GOT3 (cell line): ENCODE measurements at places on chromosomes 11 and 22.

DNA sequence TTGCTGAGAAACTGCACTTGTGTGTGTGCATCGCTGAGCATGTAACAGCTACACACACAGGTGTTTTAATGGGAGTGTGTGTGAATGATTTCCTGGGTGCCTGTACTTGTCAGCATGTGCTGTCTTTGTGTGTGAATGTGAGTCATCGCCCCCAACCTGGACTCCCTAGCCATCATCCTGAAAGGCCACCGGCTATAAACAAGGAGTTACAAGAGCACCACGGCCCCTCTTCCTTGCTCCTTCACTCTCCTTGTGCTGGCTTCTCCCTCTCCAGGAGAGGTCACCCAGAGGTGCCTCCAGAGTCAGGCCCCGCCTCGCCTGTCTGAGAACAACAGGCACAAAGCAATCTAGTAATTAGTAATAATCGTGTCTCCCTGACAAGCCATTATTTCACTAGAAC lies 419.2 kb downstream of the BUD13 start:
- DNase-seq = no peak

DNA sequence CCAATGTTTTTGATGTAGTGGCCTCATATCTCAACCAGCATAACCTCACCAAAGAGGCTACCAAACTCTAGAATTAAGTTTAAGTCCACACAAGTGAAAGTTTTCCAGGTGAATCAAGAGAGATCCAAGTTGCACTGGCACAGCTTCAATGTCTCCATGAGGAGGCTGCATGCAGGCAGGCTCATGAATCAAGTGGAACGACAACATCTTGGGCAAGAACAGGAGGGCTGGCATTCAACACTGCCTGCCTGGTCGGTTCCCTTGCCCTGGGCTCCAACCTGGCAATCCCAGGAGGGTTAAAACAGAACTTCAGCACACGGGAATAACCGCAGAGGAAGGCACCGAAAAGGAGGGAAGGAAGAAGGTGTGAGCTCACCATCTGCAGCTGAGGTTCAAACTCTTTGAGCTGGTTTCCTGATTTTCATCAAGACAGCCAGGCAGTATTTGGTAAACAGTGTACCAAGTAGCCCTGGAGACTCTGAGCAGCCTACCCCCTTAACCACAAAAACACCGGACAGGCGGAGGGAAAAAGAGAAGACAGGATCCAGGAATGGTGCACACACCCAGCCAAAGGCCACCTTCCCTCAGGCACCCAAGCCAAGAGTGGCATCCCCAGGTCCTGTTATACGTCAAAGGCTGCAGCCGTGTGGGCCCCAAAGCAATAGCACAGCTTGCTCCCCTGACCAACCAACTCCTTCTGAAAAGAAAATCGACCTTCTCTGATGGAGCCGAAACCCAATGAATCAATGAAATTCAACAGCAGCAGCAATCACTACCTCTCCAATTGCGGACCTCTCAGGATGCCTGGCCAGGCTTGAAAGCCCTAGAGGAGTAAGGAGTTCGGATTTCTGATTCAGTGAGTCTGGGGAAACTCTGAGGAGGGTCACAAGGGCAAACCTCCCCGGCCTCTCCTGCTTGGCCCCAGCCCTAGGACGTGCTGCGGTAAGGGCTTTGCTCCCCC lies 1.3 kb downstream of the PACSIN2 start:
- DNase-seq = no peak

GRCh38 chr11:9182180-9182871 lies 82.8 kb downstream of the DENND5A start:
- DNase-seq = no peak

GRCh38 chr11:60700689-60701468 lies 1.5 kb downstream of the MS4A8 start:
- DNase-seq = no peak

DNA sequence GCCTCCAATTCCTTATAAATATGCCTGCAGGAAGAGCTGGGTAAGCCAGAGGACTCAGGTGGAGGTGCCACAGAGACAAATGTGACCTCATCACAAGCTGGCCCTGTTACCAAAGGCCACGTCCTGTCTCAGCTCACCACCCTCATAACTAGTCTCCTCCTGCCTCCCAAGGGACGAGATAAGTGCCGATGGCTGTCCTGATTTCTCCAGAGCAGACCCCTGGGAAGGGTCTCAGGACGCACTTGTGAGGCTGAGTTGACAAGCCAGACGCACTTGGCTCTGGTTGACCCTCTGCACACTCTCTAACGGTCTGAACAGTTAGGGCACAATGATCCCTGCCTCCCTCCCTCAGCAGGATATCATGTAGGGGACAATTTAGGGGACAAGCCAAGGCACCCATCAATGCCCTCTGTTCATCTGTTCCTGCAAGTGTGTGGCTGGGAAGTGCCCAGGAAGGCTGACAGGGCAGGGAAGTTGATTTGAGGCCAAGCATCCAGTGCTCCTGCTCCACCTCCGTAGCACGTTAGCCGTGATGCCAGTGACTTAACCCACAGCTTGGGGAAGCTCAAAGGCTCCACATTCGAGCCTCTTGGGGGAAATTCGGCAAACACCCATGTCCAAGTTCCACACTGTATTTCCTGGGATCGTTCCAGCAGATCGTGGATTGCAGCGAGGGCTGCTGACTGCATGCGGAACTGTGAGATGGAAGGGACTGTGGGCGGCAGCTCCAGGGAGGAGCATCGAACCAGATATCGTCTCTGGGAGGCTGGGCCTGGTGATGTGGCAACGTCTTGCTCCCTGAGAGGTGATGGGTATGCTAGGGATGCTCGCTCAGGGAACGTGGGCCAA lies 2.8 kb downstream of the SMIM38 start:
- DNase-seq = no peak

DNA sequence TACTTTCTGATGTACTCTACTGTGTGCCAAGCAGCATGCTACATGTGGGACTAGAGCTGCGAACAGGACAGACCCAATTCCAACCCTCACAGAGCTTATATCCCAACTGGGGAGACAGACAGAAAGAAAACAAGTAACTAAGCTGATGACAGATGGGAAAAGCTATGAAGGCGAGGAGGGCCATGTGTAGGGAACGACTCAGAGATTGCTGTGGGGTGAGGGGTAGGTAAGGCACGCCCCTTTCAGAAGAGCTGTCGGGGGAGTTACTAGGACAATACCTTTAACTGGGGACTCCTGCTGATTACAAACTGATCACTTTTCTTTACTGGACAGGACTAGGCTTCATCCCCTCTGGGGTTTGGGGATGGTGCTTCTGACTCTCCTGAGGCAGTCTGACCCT lies 48.9 kb downstream of the ST3GAL4 start:
- DNase-seq = no peak

- DNase-seq = no peak
These were observed 1134.1 kb downstream of the BRD1 start for GRCh38 chr22:48693377-48694135.

DNA sequence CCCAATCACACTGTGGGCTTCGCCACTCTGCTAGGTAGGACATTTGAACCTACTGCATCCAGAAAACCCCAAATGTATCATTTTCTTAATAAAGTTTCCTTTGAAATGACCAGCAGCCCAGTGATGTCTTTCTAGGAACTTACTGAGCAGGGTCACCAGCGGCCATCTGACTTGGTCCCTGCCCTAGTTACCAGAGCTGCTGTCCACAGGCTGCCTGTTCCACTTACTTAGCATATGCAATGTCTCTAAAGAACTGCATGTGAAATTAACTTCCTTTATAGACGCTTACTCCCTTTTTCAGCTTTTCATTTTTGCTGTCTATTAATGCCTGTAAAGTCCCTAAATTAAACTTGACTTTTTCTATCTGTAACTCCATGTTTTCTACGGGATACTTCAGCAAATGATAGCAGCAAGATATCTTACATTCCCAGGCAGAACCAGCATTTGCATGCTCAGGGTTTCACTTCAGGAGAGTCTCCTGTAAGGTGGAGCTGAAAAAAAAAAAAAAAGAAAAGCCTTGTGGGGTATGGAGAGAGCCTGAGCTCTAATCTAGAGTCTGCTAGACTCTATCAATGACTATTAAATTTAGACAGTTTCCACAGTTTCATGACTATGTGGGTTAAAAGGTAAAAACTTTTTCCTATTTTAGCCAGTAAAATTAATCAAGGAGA lies 125.0 kb downstream of the FAT3 start:
- DNase-seq = no peak

DNA sequence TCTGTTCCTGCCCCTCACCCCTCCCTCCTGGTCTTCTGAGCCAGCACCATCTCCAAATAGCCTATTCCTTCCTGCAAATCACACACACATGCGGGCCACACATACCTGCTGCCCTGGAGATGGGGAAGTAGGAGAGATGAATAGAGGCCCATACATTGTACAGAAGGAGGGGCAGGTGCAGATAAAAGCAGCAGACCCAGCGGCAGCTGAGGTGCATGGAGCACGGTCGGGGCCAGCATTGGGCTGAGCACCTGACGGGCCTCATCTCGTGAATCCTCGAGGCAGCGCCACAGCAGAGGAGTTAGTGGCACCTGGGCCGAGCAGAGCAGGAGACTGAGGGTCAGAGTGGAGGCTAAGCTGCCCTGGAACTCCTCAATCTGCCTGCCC lies 941.8 kb downstream of the BRD1 start:
- no peak for DNase-seq

DNA sequence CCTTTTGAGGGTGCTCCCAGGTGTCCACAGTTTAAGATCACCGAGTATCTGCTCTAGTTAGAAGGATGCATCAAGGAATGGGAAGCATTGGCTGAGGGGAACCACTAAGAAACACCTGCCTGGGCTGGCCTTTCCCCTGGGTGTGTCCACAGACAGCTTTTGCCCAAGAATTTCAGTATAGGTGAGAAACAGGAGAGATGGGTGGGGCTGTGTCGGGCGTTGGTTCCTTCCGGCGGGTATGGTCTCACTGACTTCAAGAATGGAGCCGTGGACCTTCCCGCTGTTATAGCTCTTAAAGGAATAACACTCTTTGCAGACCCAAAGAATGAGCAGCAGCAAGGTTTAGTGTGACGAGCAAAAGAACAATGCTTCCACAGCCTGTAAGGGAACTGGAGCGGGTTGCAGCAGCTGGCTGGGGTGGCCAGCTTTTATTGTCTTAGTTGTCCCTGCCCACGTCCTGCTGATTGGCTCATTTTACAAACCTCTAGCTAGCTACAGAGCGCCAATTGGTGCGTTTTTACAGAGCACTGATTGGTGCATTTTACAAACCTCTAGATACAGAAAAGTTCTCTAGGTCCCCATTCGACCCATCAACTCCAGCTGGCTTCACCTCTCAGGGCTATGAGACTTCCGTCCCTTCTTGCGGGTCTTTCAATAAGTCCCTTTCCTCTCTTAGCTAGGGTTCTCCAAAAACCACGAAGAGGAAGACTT lies 2.4 kb downstream of the FADS1 start:
- DNase-seq = no peak

- no peak for DNase-seq
These were observed 47.2 kb downstream of the LRRC32 start for GRCh38 chr11:76623171-76623883.
